Activated B cell treated with CpG ODN at 0.5 μM for 24 hours (primary cell): ENCODE measurements at places on chromosomes 3 and 15.

DNA sequence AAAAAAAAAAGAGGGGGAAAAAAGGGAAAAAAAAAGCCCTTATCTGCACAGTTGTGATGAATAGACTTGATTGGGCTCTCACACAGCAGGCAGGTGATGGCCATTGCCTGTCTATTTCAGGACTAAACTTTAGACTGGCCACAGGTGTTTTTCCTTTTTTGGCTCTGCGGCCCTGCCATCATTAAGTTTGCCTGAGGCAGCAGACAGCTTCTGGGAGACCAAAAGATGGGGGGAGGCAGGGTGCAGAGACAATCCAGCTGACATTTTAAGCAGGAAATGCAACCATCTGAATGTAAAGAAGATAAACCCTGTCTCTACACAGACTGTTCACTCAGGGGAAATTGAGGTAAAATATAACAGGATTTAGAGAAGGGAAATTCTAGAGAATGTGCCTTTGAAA lies 295.0 kb upstream of the KCNH8 start:
- no peak overlapping the region for H3K4me3 ChIP-seq
- H3K27ac ChIP-seq: no peak overlapping the region
- no peaks in the 10 kb centered on the region for H3K36me3 ChIP-seq
- no peaks in the 10 kb centered on the region for H3K27me3 ChIP-seq
- no peaks in the 10 kb centered on the region for H3K4me1 ChIP-seq
- DNase-seq: no peak

GRCh38 chr3:192260116-192261010 lies 467.0 kb downstream of the FGF12 start:
- H3K36me3 ChIP-seq: no peaks in the 10 kb centered on the region
- no peak for DNase-seq
- H3K4me3 ChIP-seq: no peak overlapping the region
- no peaks in the 10 kb centered on the region for H3K27me3 ChIP-seq
- H3K4me1 ChIP-seq: no peaks in the 10 kb centered on the region

DNA sequence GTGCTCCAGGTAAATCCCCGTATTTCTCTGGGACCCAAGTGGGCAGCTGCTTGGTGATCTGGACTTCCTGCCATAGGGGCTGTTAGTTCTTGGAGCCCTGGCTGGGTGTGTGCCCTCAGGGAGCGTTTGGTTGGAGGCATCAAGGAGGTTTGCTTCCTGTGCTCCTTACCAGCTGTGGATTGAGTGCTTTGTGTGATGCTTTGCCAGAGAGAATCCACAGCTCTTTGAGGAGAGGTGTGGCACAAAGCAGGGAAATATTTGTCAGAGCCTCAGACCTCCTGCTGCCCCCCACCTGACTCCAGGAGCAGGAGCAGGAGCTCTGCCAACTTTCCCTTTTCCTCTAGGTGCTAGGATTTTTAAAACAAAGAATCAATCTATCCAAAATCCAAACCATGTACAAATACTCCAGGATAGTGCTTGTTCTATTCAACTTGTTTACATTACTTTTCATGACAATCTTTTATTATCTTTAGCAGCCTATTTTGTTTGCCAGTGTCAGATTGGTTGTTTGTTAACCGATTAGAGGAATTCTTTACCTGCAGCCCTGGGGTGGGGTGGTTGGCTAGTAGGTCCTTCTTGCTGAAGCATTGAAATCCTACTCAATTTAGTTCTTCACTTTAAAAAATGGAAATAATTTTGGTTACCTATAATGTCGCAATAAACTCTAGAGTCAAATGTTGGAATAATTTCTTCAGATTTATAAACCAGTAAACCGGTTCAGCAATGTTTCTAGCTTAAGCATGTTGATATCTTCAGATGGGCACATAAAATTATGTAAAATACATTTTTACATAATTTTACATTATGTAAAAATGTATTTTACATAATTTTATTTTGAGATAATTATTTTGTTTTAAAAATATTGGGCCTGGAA lies 2.5 kb downstream of the CTDSPL start:
- H3K4me1 ChIP-seq: peaks cover 17% of the 10 kb centered on the region
- H3K4me3 ChIP-seq: no peak overlapping the region
- no peaks in the 10 kb centered on the region for H3K36me3 ChIP-seq
- peaks cover 38% of the 10 kb centered on the region for H3K27me3 ChIP-seq
- no peak overlapping the region for H3K27ac ChIP-seq

GRCh38 chr3:167851749-167852148 lies 116.2 kb downstream of the SERPINI1 start:
- no peaks in the 10 kb centered on the region for H3K27me3 ChIP-seq
- DNase-seq: no peak
- H3K27ac ChIP-seq: no peak overlapping the region
- H3K36me3 ChIP-seq: no peaks in the 10 kb centered on the region
- no peak overlapping the region for H3K4me3 ChIP-seq
- no peaks in the 10 kb centered on the region for H3K4me1 ChIP-seq

GRCh38 chr15:90097475-90097874 lies 4.8 kb downstream of the IDH2 start:
- peaks cover 68% of the 10 kb centered on the region for H3K4me1 ChIP-seq
- H3K27me3 ChIP-seq: no peaks in the 10 kb centered on the region
- H3K36me3 ChIP-seq: no peaks in the 10 kb centered on the region
- H3K4me3 ChIP-seq: peak overlapping the region; percentile 68
- H3K27ac ChIP-seq: peak overlapping the region; percentile 93

- no peaks in the 10 kb centered on the region for H3K4me1 ChIP-seq
- no peak for DNase-seq
- no peak overlapping the region for H3K4me3 ChIP-seq
- no peak overlapping the region for H3K27ac ChIP-seq
- peaks cover 70% of the 10 kb centered on the region for H3K36me3 ChIP-seq
Measured at GRCh38 chr3:170117134-170117533, 64.4 kb downstream of the PHC3 start.

- H3K27ac ChIP-seq: no peak overlapping the region
- no peak for DNase-seq
- no peaks in the 10 kb centered on the region for H3K36me3 ChIP-seq
- no peaks in the 10 kb centered on the region for H3K4me1 ChIP-seq
Measured at GRCh38 chr3:30098653-30099455, 507.5 kb upstream of the TGFBR2 start.

DNA sequence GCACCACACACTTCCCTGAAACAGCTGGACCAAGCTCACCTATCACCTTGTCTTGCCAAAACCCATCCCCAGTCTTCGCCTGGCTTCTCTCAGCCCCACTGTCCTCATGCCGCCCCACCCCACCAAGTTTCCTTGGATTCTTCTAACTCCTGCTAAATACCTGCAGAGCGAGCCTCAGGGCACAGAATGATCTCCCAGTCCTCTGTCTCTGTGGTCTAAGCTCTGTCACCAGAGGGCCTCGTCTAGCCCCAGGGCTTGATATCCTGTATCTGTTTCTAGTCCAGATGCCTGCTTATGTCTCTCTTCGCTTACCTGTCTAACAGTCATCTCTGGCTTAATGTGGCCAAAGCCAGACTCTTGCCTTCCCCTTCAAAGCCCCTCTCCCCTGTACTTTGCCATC lies 9.7 kb downstream of the CCDC12 start:
- no peak for DNase-seq
- H3K4me3 ChIP-seq: peak overlapping the region; percentile 62
- peaks cover 82% of the 10 kb centered on the region for H3K4me1 ChIP-seq
- no peaks in the 10 kb centered on the region for H3K27me3 ChIP-seq

DNA sequence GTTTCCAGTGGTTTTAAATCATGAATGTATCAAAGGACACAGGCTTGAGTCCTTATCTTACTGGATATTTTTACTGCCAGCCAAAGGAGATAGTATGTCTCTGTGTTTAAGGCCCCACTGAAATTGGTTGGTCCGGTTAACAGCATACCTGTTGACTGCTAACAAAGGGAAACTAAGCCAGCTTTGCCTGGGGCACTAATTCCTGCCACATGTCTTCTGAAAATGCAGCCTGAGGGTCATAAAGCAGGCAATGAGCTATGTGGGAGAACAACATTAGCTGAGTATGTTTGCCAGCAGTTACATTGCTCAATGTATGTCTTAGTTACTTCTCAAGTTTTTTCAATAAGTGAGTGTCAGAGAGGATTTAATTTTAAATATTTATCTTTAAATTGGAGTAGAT lies 12.4 kb downstream of the PLS1 start:
- no peak overlapping the region for H3K27ac ChIP-seq
- no peaks in the 10 kb centered on the region for H3K36me3 ChIP-seq
- H3K27me3 ChIP-seq: no peaks in the 10 kb centered on the region
- H3K4me3 ChIP-seq: no peak overlapping the region
- DNase-seq: no peak
- H3K4me1 ChIP-seq: no peaks in the 10 kb centered on the region

GRCh38 chr3:36700537-36701248 lies 63.7 kb downstream of the DCLK3 start:
- H3K4me3 ChIP-seq: no peak overlapping the region
- no peak overlapping the region for H3K27ac ChIP-seq
- H3K4me1 ChIP-seq: no peaks in the 10 kb centered on the region
- no peak for DNase-seq
- no peaks in the 10 kb centered on the region for H3K36me3 ChIP-seq

DNA sequence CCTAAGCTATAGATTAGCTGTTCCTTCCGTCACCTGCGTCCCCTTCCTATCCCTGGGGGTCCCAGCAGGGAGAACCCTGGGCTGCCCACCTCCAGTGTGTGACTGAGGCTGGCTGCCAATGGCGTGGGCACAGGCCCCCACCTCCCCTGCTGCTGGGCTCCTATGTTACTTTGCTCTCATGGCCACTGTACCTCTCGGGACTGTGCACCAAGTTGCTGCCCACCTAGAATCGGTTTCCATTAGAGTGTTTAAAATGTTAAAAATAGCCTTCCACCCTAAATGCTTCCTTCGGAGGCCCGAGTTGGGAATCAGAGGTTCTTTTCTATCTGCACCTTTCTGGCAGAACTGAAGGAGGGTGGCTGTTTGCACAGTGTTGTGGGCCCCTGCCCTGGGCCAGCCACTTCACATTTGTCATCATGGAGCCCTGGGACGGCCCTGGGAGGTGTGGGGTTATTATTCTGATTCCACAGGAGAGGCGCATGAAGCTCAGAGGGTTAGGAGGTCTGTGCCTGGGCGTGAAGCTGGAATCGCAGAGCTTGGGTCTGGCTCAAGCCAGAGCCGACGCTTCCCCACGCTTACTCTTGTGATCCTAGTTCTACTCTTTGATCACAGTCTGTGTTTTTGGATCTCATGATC lies 29.1 kb downstream of the IRAK2 start:
- peak overlapping the region; percentile 99 for H3K27ac ChIP-seq
- peaks cover 5% of the 10 kb centered on the region for H3K36me3 ChIP-seq

DNA sequence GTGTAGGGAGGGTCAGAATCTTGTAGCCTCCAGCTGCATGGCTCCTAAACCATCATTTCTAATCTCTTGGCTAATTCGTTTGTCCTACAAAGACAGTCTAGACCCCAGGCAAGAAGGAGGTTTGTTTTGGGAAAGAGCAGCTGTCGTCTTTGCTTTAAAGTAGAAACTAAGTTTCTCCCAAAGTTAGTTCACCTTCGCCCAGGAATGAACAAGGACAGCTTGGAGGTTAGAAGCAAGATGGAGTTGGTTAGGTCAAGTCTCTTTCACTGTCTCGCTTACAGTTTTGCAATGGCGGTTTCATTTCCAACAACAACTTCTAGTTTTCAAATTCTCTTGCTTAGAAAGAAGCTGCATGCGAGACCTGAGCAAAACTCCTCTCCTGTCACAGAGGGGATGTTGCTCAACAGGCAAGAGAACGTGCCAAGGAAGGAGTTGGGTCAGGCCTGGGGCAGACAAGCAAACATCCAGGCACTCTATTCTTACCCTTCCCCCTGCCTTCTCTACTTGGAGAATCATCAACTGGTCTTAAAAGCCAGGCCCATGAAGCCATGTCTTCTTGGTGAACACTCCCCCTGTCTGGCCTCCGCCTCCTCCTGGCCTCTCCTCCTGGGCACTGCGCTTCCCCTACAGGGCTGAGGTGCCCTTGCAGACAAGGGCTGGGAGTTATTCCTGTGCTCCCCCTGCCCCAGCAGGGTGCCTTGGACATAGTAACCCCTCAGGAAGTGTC lies 57.6 kb downstream of the TMEM44 start:
- H3K36me3 ChIP-seq: no peaks in the 10 kb centered on the region
- DNase-seq: no peak
- H3K4me1 ChIP-seq: peaks cover 8% of the 10 kb centered on the region
- H3K27me3 ChIP-seq: peaks cover 25% of the 10 kb centered on the region
- no peak overlapping the region for H3K4me3 ChIP-seq

GRCh38 chr3:148528024-148528423 lies 169.7 kb upstream of the AGTR1 start:
- H3K4me1 ChIP-seq: no peaks in the 10 kb centered on the region
- H3K4me3 ChIP-seq: no peak overlapping the region
- H3K36me3 ChIP-seq: no peaks in the 10 kb centered on the region
- H3K27ac ChIP-seq: no peak overlapping the region
- DNase-seq: no peak

DNA sequence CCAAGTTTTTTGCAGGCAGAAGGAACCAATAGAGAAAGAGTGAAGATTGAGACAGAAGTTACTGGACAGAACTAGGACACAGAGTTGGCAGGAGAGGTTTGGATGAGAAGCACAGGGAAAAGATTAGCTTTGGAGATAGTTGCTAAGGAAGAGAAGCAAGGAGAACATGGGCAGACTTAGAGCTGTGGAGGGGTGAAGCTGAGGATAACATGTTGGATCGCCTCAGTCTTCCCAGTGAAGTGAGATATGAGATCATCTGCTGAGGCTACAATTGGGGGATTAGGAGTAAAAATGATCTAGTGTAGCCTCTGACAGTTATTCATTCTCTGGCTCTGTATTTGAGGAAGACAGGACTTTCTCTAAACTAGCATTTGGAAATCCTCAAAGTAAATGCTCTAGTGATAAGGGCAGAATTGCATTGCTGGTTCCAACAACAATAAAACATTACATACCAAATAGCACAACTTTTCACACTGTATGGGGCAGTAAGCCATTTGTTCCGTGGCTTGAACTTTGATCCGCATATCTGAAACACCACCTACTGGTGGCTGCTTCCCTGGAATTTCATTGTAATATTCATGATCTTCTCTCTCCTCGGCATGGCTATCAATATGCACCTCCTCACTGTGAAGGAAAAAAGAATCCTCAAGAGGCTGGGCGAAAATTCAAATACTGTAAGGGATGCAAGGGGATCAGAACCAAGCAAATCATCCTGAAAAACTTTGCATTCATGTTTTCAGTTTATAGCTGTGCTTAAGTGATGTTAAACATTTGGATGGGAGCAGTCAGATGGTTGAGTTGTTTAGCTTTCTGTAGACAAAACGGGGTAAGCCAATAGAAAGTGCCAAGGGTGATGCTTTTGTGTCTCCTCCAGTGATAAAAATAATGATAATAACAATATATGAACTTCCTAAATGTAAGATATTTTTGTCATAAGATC lies 22.2 kb upstream of the EID1 start:
- no peak overlapping the region for H3K27ac ChIP-seq
- H3K4me3 ChIP-seq: no peak overlapping the region
- no peak for DNase-seq
- peaks cover 20% of the 10 kb centered on the region for H3K27me3 ChIP-seq

GRCh38 chr3:104805042-104805441 lies 561.7 kb upstream of the ALCAM start:
- H3K27ac ChIP-seq: no peak overlapping the region
- H3K36me3 ChIP-seq: no peaks in the 10 kb centered on the region
- peaks cover 5% of the 10 kb centered on the region for H3K27me3 ChIP-seq
- no peaks in the 10 kb centered on the region for H3K4me1 ChIP-seq
